ENCODE measurements at places on chromosomes 2 and 18.

GRCh38 chr2:38075507-38076151, at the start of gene CYP1B1:
CYP1B1 (minus strand) TSS chr2:38076151; CDS start chr2:38075388, 763 bp downstream.
- DNase-seq: no peak

- no peak for DNase-seq
Observed at GRCh38 chr2:38613849-38614213, 11.1 kb upstream of the HNRNPLL start.

GRCh38 chr2:205511221-205511620, 171.1 kb upstream of the NRP2 start:
- DNase-seq: no peak

DNA sequence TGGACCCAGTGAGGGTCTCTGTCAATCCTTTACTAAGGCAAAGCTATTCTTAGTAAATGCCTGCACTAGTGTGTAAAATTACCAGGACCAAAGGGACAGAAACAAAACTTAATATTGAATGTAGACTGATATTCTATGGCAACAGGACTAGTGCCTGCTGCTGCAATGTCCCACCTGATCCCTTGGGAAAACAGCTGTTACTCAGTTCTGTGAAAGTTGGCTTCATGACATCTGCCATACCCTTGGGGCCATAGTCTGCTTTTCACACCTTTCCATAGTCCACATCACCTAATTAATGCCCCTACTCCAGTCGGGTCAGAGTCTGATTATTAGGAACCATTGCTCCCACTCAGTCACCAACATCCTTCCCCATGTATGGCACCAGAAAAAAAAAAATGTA, 14.5 kb downstream of the DNAJC27 start:
- DNase-seq: no peak

DNA sequence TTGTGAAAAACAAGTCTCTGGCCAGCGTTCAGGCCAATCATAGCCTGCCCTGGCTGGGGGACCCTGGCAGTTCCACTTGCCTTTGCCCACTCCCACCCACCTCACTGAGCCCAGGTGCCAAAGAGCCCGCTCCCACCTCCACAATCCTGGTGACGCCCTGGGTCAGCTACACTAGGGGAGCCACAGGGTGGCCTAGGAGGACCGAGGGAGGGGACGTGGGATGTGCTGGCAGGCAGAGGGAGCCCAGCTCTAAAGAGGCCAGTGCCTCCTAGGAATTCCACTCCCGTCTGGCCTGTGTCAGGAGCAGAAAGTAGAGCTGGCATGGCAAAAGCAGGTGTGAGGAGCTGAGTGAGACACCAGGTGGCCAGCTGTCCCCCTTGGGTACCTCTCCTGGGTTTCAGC, 49.3 kb downstream of the TNS1 start:
- DNase-seq: no peak

GRCh38 chr2:190718652-190719526, 70.0 kb downstream of the NAB1 start:
- DNase-seq: peak; percentile 73

DNA sequence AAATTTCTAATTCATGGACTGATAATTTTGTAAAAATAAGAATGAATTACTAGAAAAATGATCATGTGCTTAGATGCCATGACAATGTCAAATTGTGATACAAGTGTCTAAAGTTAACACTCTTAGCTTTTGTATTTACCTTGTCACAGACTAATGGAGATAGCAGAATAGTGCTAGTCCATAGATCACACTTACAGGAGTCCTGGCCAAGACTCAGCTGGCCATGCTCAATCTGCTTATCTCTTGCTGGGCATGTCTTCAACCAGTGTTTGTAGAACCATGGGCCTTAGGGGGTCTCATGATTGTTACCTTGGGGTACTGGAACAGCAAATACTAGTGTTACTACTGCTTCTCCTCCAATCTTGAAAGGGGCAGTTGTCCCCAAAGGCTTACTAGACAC, 44.0 kb downstream of the TET3 start:
- DNase-seq: no peak
